ENCODE measurements at places on chromosomes 1 and 21.

DNA sequence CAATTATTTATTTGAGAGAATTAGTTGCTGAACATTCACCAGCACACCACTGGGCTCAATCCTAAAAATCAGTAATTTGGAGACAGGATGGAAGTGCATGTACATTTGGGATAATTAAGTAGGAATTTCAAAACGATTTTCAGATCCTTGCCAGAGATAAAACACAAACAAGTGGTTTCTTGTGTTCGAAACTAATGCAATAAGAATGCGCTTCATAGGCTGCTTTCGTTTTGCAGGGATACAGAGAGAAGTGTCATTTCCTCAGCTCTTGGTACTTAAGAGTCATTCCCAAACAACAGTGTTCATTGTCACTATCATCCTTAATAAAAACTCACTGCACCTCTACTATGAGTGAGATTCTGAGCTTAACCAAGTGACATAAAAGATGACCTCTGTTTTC lies 20.6 kb upstream of the USP24 start:
- peaks cover 20% of the 10 kb centered on the region for H3K27me3 ChIP-seq
- H3K27ac ChIP-seq: no peak overlapping the region
- no peaks in the 10 kb centered on the region for H3K4me1 ChIP-seq
- no peak overlapping the region for H3K4me3 ChIP-seq
- DNase-seq: no peak

DNA sequence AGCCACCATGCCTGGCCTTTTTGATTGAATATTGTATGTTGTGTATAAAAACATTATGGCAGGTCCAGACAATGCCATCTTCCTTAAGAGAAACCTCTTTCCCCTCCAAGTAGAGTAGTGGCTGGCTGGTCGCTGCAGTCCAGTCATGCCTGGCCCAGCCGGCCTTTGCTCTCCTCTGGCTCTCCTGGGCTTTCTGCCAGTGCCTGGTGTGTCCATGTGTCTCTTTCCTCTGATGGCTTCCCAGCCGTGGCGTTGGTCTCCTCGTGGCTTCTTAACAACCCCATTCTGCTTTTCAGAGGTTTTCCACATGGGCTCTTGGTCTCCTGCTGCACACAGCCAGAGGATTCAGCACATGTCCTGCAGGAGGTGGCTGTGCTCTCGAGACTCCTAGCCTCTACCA lies 58.7 kb downstream of the DIP2A start:
- H3K4me1 ChIP-seq: peaks cover 3% of the 10 kb centered on the region
- DNase-seq: no peak
- no peaks in the 10 kb centered on the region for H3K27me3 ChIP-seq
- no peak overlapping the region for H3K27ac ChIP-seq

GRCh38 chr1:186239171-186239570 lies 135.9 kb downstream of the TPR start:
- no peak for DNase-seq
- no peak overlapping the region for H3K27ac ChIP-seq
- H3K4me1 ChIP-seq: no peaks in the 10 kb centered on the region

DNA sequence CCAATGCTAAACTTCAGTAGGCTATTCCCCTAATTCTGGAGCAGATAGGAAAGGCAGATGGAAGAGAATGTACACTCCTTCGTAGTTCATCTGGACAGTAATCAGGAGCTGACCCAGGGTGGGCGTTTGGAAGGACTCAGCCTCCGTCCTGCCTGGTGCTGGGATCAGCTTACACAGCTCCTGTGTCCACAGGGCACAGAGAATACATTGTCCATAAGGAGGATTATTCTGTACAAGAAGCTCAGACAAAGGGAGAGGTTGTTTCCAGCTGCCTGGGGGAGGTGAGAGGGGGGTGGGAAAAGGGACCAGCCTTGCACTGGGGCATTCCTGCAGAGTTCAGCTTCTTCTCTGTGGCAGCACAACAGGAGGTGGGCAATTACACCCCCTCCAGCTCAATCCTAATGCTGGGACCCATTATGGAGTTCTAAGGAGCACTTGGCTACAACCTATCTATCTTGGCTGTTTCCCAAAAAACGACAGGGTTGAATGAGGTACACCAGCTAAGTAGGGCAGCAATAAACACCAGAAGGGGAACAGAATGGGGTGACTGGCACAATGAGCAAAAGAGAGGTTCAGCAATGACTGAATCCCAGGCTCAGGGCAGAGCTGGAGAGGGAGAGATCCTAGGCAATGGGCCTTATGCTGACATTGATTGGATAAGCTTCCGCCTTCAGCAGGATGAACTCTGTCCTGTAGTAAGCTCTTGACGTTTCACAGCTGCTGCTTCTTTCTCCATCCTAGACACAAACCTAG lies 7.4 kb downstream of the MED8 start:
- DNase-seq: no peak
- no peaks in the 10 kb centered on the region for H3K27me3 ChIP-seq
- H3K36me3 ChIP-seq: peaks cover 50% of the 10 kb centered on the region
- H3K27ac ChIP-seq: no peak overlapping the region
- H3K4me3 ChIP-seq: no peak overlapping the region

DNA sequence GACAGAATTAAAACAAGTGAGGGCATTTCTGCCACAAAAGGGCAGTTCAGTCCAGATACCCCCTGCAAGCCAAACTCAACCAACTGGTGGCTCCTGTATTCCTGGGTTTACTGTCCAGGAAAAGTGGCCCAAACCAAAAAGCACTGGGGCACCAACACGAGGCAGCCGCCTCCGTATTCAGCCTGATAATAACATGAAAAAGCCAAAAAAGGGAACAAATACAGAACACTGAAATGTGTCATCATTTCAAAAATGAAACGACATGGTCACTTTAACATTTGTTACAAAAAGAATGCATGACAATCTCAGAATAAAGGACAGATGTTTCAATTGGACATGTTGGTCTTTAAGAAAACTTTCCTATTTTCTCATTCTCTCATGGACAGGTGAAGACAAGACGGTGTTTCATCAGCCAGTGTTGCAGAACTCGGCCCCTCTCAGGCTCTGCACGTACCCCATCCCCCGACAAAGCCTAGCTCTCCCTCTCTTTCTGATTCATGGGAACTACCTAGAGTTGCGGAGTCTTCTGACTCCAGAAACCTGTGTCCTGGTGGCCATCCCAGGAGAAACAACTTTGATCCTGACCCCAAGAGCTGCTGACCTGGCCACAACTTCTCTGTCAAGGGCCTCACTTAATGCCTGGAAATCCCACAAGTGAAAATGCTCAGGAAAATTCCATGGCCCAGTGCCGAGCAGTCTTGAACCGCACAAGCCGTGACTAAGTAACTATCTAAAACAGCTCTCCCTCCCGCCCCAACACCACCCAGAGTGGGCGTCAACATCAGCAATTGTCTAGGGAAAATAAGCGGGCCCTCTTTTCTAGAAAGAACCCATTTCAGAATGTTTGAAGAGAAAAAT lies 27.1 kb downstream of the ZBTB17 start:
- peak overlapping the region; percentile 73 for H3K27ac ChIP-seq
- peak overlapping the region; percentile 16 for H3K4me3 ChIP-seq
- H3K4me1 ChIP-seq: peaks cover 43% of the 10 kb centered on the region
- peaks cover 13% of the 10 kb centered on the region for H3K36me3 ChIP-seq
- no peaks in the 10 kb centered on the region for H3K27me3 ChIP-seq
- DNase-seq: no peak

GRCh38 chr1:67836769-67837168 lies 3.5 kb upstream of the GNG12 start:
- H3K4me3 ChIP-seq: no peak overlapping the region
- H3K4me1 ChIP-seq: peaks cover 11% of the 10 kb centered on the region
- H3K27me3 ChIP-seq: peaks cover 64% of the 10 kb centered on the region
- no peak overlapping the region for H3K27ac ChIP-seq
- no peak for DNase-seq

DNA sequence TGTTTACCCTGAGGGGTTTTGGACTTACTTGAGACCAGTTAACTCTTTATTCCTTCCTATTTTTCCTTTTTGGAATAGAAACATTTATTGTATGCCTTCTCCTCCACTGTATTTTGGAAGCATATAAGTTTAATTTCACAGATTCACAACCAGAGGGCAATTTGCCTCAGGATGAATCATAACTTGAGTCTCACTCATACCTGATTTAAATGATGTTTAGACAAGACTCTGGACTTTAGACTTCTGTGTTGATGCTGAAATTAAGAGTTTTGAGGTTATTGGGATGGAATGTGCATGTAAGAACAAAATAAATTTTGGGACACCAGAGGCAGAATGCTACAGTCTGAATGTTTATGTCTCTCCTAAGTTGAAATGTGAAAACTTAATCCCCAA lies 7.1 kb upstream of the ADAM30 start:
- no peak overlapping the region for H3K4me3 ChIP-seq
- H3K27ac ChIP-seq: no peak overlapping the region
- no peaks in the 10 kb centered on the region for H3K36me3 ChIP-seq
- H3K27me3 ChIP-seq: peaks cover 50% of the 10 kb centered on the region
- DNase-seq: no peak

DNA sequence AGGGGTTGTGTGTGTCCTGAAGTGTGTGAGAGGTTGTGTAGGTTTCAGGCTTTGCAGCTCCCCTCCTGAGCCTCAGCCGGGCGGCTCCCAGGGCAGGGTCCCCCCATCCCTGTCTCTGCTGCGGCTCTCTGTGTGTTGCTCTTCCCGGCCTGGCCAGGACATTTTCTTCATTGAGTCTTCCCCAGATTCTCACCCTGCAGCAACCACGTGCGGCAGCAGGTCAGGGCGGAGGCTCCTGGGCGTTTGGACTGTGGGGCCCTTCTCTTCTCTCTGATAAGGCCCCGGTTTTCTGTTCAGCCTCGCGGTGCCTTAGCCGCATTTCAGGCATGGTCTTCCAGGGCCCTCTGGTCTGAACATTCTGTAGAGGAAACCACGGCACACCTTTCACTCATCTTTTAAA lies 1.8 kb upstream of the TCP10L start:
- H3K27me3 ChIP-seq: no peaks in the 10 kb centered on the region
- no peaks in the 10 kb centered on the region for H3K36me3 ChIP-seq
- H3K4me3 ChIP-seq: no peak overlapping the region
- DNase-seq: no peak
- no peaks in the 10 kb centered on the region for H3K4me1 ChIP-seq

DNA sequence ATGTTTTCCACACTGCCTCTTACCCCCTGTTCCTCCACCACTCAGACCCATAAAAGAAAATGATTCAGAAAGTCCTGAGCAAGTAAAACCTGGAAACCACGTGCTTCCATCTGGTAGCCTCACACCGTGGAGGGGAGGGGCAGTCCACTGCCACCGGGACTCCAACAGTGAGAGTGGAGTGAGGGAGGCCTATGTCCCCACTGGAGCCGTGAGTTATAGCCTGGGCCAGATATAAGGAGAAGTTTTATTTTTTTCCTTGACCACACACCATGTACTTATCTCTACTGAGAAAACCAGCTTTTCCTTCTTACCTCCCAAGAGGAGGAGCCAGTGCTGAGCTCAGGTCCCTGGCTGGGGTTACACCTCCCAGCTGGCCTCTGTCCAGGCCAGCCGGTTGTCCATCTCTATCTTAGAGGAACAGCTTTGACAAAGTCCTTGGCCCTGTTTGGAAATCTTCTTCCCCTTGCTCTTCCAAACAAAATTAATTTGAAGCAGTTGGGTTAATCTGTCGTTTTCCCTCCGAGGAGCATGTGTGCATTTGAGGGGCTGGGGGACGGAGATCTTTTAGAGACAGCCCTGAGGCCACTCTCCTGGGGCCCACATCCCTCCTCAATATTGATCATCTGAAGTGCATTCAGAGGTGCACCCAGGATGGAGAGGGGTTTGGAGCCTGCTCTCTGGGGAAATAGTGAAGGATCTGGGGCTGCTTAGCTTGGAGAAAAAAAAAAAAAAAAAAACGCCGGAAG lies 49.1 kb upstream of the SERBP1 start:
- no peak overlapping the region for H3K4me3 ChIP-seq
- no peaks in the 10 kb centered on the region for H3K36me3 ChIP-seq
- H3K4me1 ChIP-seq: peaks cover 3% of the 10 kb centered on the region
- no peak overlapping the region for H3K27ac ChIP-seq

GRCh38 chr1:5955479-5955977 lies 36.7 kb downstream of the NPHP4 start:
- peak overlapping the region; percentile 93 for H3K27ac ChIP-seq
- H3K27me3 ChIP-seq: no peaks in the 10 kb centered on the region
- peak overlapping the region; percentile 78 for H3K4me3 ChIP-seq
- peaks cover 53% of the 10 kb centered on the region for H3K4me1 ChIP-seq
- DNase-seq: peak; percentile 39
- peaks cover 51% of the 10 kb centered on the region for H3K36me3 ChIP-seq

DNA sequence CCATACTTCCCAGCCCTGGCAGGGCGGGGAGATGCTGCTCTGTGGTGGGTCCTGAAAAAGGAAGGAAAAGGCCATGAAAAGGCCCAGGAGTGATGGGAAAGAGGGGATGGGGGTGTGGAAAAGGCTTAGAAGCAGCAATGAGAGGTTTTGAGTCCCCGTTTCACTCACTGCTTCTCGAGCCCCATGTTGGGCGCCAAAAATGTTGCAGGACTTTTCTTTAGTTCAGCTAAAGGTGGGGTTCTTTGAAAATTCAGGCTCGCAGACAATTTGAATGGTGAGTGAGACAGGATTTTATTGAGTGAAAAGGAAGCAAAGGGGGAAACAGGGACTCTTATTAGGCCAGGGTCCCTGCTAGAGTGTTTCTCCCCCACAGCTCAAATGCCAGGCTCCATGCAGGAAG lies 93.1 kb downstream of the MRPS6 start:
- H3K36me3 ChIP-seq: peaks cover 36% of the 10 kb centered on the region
- no peak overlapping the region for H3K27ac ChIP-seq
- no peak for DNase-seq

DNA sequence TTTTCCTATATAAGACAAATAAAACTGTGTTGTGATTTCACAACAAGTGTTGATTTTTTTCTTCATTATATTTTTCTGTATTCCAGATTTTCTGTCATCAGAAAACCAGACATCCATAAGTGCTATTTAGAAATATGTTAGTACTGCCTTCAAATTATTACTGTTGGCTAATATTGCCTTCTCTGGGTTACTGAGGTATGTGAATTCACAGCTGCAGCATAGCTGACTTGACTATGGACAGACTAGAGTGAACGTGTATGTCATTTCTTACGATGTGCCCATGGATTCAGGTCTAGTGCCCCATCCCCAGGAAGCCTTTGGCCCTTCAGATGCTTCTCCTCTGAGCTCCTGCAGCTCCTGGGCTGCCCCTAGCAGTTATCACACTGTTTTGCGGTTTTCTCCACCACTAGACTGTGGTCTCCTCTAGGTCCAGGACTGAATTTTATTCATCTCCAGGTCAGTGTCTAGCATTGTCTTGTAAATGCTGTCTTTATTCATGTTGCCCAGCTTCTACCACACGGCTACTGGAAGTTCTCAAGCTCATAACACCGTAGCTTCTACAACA lies 118.5 kb downstream of the FGGY start:
- no peak overlapping the region for H3K27ac ChIP-seq
- H3K4me1 ChIP-seq: peaks cover 2% of the 10 kb centered on the region
- H3K36me3 ChIP-seq: no peaks in the 10 kb centered on the region
- H3K4me3 ChIP-seq: no peak overlapping the region

- no peak overlapping the region for H3K27ac ChIP-seq
- no peak overlapping the region for H3K4me3 ChIP-seq
- no peaks in the 10 kb centered on the region for H3K4me1 ChIP-seq
- H3K27me3 ChIP-seq: peaks cover 6% of the 10 kb centered on the region
Measured at GRCh38 chr1:35049116-35049515, 17.4 kb upstream of the ZMYM6 start.

GRCh38 chr1:200453553-200453905 lies 43.7 kb upstream of the ZNF281 start:
- H3K36me3 ChIP-seq: no peaks in the 10 kb centered on the region
- no peaks in the 10 kb centered on the region for H3K4me1 ChIP-seq
- no peak for DNase-seq
- H3K4me3 ChIP-seq: no peak overlapping the region

- peak overlapping the region; percentile 92 for H3K27ac ChIP-seq
- H3K36me3 ChIP-seq: peaks cover 12% of the 10 kb centered on the region
- peak; percentile 57 for DNase-seq
- H3K27me3 ChIP-seq: no peaks in the 10 kb centered on the region
- peak overlapping the region; percentile 97 for H3K4me3 ChIP-seq
Measured at GRCh38 chr1:176206006-176206960, 803 bp downstream of the COP1 start.

Data from T-helper 2 cell treated with Interferon-gamma antibody and Interleukin-4, amounts not matched to agents 5 μg/mL and 100 μg/mL, for 36 hours (primary cell).